ENCODE measurements at places on chromosomes 1 and 21. TPM values are rescaled to one million over a fixed set of nuclear protein-coding genes. Genes with fewer than 3 reads are reported as not detected.

PADI1 gene
- not detected for total RNA-seq

PADI3 gene
- not detected for total RNA-seq

GRCh38 chr1:29975036-29975694, 738.8 kb downstream of the PTPRU start:
- DNase-seq = peak; percentile 4

SYT6 gene
- not detected for total RNA-seq

HCRTR1 gene
- total RNA-seq = 1.4 TPM

- DNase-seq = no peak
Observed at GRCh38 chr1:22117851-22118250, 25.0 kb downstream of the WNT4 start.

PCSK9 gene
- 0.23 TPM for total RNA-seq

- peak; percentile 80 for DNase-seq
Observed at GRCh38 chr1:185813401-185813979, 79.3 kb downstream of the HMCN1 start.

LCE3D gene
- not detected for total RNA-seq

TTLL7 gene
- 4.9 TPM for total RNA-seq

ATF6 gene
- total RNA-seq = 40.3 TPM

DNA sequence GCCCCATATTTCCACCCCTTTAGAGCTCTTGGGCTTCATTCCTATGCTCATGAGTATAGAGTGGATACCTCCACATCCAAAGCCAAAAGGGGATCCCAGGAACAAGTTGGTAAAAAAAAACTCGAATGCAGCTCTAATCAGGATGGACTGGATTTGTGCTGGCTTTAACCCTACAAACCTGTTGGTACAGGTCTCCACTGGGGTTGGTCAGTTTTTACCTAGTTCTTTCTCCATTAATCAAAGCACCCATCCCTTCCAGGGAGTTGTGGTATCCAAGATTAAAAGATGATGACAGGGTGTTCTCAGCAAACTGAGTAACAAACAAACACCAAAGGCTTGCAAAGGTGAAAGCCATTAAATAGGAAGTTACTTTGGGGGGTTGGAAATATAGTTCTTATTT, 5.9 kb upstream of the CRNN start:
- DNase-seq = no peak

DNA sequence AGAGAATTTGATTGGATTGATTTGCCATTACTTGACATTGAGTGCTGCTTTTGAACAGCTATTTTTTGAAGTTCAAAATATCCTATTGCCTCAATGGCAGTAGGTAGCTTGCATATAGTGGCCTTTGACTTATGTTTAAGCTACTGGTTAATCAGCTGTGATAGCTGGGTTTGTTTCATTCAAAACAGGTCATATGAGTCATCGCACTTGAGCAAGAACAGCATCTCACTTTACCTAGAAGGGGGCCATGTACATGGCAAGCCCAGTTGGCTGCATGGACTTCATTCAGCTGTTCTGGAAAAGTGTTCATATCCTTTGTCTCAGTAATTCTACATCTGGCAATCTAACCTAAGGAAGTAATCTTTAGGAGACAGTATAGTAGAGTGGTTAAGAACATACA, 29.0 kb upstream of the ARID1A start:
- DNase-seq = no peak

C1orf159 gene
- 20.1 TPM for total RNA-seq

- no peak for DNase-seq
Observed at GRCh38 chr21:31397515-31397926, 53.5 kb upstream of the TIAM1 start.

- DNase-seq = peak; percentile 64
Observed at GRCh38 chr1:70685300-70686286, 274.5 kb downstream of the CTH start.

DNA sequence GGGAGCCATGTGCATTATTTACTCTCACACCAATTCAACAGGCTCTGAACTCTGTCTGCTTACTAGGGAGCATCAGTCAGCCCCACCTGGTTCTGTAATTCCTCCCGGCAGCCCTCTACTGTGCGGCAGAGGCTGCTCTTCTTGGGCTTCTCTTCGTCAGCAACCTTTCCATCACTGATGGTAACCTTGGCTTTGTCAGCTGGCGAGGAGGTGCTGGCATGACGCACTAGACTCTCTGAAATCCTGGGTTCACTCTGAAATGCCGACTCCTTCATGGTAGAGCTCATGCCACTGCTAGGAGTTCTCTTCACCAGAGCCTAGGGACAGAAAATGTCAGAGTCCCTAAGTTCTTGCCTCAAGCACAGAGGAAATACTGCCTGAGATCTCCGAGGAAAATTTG, 49.2 kb downstream of the UBR4 start:
- DNase-seq = no peak

SHE gene
- 52.7 TPM for total RNA-seq

DNA sequence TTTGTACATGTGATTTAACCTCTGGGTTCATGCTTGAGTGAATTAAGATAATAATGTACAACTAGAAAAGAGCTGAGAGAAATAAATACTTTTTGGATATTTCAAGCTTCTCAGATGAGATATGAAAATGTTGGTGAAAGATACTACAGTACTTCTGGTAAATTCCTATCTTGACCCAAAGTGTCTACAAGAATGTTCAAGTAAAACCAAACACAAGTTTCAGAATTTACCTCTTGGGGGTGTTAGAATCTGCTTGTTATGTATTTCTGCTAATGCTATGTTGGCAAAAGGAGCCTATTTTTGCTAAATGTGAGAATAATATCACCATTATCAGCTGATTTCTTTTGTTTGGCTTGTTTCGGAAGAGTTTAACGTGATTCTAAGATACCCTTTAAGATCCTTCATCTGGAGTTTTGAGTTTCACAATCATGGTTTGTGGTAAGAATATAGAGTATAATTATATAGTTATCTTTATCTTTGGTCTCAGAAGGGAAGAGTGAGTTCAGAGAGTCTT, 388.5 kb downstream of the LMO4 start:
- no peak for DNase-seq

PPIAL4G gene
- not detected for total RNA-seq

DNA sequence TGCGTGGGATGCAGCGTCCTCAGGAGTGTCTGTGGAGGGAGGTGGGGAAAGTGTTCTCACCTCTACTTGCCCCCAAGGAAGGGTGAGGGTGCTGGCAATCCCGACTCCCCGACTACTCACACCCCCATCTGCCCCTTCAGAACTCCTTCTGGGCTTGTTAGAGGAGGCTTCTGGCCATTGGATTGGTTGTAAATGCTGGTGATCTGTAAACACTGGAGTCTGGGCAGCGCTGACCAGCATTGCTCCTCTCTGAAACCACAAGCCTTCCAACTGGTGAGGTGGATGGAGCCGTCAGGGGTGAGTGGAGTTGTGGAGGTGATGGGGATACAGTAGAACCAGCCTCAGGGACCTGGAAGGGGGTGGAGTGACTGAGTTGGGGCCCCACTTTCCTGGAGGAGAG, 59.3 kb downstream of the NKAIN1 start:
- no peak for DNase-seq

C2CD4D gene
- not detected for total RNA-seq

FGGY gene
- 8.3 TPM for total RNA-seq

LRRC71 gene
- 1.2 TPM for total RNA-seq

DNA sequence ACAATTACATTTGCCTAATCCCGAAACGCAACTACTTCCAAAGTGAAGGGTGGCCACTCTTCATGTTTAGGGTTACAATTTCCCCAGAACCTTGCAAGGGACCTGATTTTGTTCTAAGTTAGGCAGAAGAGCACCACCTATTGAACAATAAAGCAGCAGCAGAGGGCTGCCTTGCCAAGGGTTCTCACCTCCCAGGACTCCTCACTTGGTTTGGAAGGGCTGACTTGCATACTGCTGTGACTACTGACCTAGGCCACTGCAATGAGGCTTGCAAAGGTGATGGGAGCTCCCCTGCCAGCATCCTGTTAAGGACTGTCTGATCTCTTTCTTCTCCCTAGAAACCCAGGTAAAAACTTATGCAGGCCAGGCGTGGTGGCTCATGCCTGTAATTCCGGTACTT, 14.2 kb downstream of the MTOR start:
- DNase-seq = no peak

GRCh38 chr1:2231532-2232254, 3.6 kb downstream of the SKI start:
- peak; percentile 90 for DNase-seq

HSPA6 gene
- total RNA-seq = not detected

DNA sequence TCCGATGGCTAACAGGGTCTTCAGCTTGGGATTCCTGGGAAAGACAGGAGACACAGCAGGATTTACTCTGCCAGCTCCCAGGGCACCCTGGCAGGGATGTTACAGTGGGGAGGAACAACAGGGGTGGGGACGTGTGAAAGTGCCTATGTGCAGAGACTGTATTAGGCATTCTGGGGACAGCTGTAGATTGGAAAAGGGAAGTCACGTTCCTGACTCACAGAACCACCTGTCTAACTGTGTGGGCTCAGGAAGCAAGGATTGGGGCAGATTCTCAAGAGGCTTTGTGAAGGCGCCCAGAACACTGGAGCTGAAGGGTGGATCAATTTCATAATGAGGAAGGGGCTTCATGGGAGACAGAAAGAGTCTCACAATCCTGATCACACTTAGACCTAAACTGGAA, 4.4 kb downstream of the CHIT1 start:
- no peak for DNase-seq

PDC gene
- not detected for total RNA-seq

GRCh38 chr1:218408135-218408534, 63.0 kb downstream of the TGFB2 start:
- DNase-seq = no peak

Measured in endothelial cell of umbilical vein (primary cell).